ENCODE measurements at places on chromosomes 11 and 22. TPM values are rescaled to one million over a fixed set of nuclear protein-coding genes. Genes with fewer than 3 reads are reported as not detected.

KREMEN1 gene
- 117 TPM for polyA plus RNA-seq

- DNase-seq = no peak
Measured at GRCh38 chr11:16136792-16137390, 219.5 kb downstream of the SOX6 start.

- no peak for DNase-seq
Measured at GRCh38 chr11:126115127-126115495, 52.4 kb upstream of the CDON start.

- DNase-seq = no peak
Measured at GRCh38 chr22:17804331-17805080, 30.2 kb upstream of the BID start.

- DNase-seq = peak; percentile 54
Measured at GRCh38 chr11:933142-933851, 7.6 kb downstream of the AP2A2 start.

DNA sequence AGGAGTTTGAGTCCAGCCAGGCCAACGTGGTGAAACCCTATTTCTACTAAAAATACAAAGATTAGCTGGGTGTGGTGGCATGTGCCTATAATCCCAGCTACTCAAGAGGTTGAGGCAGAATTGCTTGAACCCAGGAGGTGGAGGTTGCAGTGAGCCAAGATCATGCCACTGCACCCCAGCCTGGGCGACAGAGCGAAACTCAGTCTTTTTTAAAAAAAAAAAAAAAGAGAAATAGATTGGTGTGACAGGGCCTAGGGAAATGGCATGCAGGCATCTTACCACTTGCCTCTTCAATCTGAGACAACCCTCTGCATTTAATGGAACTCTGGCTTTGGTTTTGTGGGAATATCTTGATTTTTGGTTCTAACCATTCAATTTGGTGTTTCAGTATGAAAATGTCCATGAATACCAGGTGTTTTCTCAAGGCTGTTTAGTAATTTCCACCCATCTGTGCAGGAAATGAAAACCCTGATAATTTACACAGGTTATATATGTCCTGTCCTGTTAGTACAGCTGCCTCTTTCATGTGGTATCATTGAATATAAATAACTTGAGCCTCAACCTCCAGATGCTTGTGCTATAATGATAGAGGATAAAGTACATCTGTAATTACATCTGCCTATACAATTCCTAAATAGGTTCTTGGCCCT is 8.4 kb downstream of the XBP1 start:
- DNase-seq = no peak

PAMR1 gene
- 10.6 TPM for polyA plus RNA-seq
